ENCODE measurements at places on chromosomes 3 and 15.

- no peak for DNase-seq
- H3K27ac ChIP-seq, result no peak overlapping the region
- no peaks in the 10 kb centered on the region for H3K4me1 ChIP-seq
- no peaks in the 10 kb centered on the region for H3K27me3 ChIP-seq
Measured at GRCh38 chr15:29935296-29936004, 113.2 kb upstream of the TJP1 start.

DNA sequence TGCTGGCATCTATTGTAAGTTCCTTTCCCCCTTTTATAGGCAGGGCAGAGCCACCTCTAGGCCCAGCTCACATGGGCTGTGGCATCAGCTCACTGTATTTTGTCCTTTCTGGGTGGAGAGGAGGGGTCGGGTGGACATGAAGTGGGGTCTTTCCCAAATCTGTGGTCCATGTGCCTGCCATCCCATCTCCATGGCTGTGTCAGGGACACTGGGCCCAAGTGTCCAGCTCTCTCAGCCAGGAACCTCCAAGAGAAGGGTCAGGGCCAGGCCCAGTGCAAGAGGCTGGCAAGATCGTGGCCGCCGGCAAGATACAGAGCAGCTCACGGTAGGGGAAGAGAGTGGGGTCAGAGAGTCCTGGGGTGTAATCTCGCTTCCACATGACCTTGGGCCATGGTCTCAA, 85.3 kb downstream of the PCSK6 start:
- no peak for DNase-seq
- no peaks in the 10 kb centered on the region for H3K27me3 ChIP-seq
- H3K4me3 ChIP-seq, result no peak overlapping the region
- no peaks in the 10 kb centered on the region for H3K4me1 ChIP-seq
- H3K36me3 ChIP-seq, result no peaks in the 10 kb centered on the region

DNA sequence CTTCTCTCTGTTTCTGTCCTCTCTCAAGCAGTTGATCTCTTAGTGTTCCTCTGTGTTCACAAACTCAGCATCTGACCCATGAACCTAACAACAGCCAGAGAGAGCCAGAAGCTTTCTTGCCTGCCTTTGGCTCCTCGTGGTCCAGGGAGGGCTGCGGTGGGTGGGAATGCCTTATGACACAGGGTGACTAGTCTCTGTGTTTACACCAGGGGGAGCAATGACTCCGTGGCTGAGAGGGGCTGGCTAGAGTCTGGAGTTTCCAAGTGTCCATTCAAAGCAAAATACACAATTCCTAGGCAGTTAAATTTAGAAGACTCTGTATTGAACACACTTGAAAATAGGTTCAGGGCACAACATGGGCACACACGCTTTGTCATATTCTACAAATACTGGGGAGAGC, 370.0 kb upstream of the FRG2C start:
- H3K36me3 ChIP-seq, result no peaks in the 10 kb centered on the region
- peak; percentile 66 for DNase-seq
- H3K27me3 ChIP-seq, result no peaks in the 10 kb centered on the region

DNA sequence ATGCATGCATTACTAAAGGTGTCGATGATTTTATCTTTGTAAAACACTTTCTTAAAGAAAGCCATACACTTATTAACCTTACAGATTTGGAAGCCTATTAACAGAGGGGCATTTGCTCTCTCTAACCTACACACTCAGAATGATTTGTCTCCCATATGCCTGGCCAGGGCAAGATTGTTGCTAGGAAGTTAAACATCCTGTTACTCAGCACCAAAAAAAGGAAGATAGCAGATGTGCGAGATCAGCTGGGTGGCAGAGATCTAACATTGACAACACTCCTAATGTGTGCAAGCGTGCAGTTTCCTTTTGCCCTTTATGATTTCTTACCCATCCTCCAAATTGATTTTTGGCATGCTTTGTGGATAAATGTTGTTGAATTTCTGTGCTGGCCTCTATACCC, 73.9 kb upstream of the TMEM108 start:
- no peaks in the 10 kb centered on the region for H3K4me1 ChIP-seq
- no peak overlapping the region for H3K4me3 ChIP-seq
- H3K27me3 ChIP-seq, result no peaks in the 10 kb centered on the region
- H3K36me3 ChIP-seq, result no peaks in the 10 kb centered on the region
- no peak overlapping the region for H3K27ac ChIP-seq

GRCh38 chr15:63909819-63910437, 76.2 kb upstream of the HERC1 start:
- H3K4me1 ChIP-seq, result peaks cover 15% of the 10 kb centered on the region
- H3K4me3 ChIP-seq, result no peak overlapping the region
- peak overlapping the region; percentile 34 for H3K27ac ChIP-seq
- no peaks in the 10 kb centered on the region for H3K27me3 ChIP-seq
- H3K36me3 ChIP-seq, result no peaks in the 10 kb centered on the region
- DNase-seq, result no peak

GRCh38 chr3:37731895-37732294, 129.8 kb upstream of the CTDSPL start:
- no peak for DNase-seq
- H3K4me1 ChIP-seq, result no peaks in the 10 kb centered on the region
- H3K4me3 ChIP-seq, result no peak overlapping the region
- H3K36me3 ChIP-seq, result peaks cover 24% of the 10 kb centered on the region
- no peaks in the 10 kb centered on the region for H3K27me3 ChIP-seq

- H3K27ac ChIP-seq, result no peak overlapping the region
- no peaks in the 10 kb centered on the region for H3K4me1 ChIP-seq
- no peaks in the 10 kb centered on the region for H3K36me3 ChIP-seq
- no peak for DNase-seq
- H3K4me3 ChIP-seq, result no peak overlapping the region
Measured at GRCh38 chr3:148131990-148132638, 565.6 kb upstream of the AGTR1 start.

GRCh38 chr3:51102396-51102795, 282.7 kb upstream of the MANF start:
- no peaks in the 10 kb centered on the region for H3K4me1 ChIP-seq
- no peak overlapping the region for H3K4me3 ChIP-seq
- H3K27me3 ChIP-seq, result no peaks in the 10 kb centered on the region
- no peaks in the 10 kb centered on the region for H3K36me3 ChIP-seq
- H3K27ac ChIP-seq, result no peak overlapping the region

DNA sequence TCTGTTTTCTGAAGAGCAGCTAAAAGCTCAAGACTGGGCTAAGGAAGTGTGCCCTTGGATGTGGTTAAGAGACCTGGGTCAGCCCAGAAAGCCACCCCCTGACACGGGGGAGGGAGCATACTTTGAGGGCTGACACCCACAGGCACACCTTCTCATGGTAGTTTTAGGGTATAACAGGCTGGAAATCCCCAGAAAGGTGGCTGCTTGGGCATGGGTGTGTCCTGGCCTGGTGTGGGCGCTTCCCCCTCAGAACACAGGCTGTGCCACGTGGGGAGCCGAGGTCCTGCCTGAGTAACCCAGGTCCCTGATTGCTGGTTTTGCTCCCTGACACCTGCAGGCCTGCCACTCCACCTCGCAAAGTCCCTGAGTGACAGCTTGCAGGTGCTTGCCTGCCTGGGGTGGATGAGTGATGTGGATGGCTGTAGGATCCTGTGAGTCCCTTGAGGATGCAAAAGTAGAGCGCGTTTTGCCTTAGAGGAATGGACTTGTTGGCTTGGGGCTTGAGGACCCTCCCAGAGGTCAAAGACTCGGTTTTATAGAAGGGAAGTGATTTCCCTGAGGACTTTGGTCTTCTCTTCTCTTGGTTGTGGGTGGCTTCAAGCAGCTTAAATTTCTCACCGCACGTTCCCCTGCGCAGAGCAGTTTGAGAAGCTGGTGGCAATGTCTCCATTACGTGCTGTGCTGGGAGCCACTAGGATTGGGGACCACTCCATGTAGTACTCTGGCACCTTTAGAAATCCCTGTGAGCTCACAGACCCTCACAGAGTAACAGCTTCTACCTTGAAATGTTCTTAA, 94.4 kb downstream of the DNASE1L3 start:
- peaks cover 14% of the 10 kb centered on the region for H3K4me1 ChIP-seq
- H3K27ac ChIP-seq, result peak overlapping the region; percentile 60
- no peaks in the 10 kb centered on the region for H3K27me3 ChIP-seq
- peaks cover 69% of the 10 kb centered on the region for H3K36me3 ChIP-seq
- DNase-seq, result no peak

DNA sequence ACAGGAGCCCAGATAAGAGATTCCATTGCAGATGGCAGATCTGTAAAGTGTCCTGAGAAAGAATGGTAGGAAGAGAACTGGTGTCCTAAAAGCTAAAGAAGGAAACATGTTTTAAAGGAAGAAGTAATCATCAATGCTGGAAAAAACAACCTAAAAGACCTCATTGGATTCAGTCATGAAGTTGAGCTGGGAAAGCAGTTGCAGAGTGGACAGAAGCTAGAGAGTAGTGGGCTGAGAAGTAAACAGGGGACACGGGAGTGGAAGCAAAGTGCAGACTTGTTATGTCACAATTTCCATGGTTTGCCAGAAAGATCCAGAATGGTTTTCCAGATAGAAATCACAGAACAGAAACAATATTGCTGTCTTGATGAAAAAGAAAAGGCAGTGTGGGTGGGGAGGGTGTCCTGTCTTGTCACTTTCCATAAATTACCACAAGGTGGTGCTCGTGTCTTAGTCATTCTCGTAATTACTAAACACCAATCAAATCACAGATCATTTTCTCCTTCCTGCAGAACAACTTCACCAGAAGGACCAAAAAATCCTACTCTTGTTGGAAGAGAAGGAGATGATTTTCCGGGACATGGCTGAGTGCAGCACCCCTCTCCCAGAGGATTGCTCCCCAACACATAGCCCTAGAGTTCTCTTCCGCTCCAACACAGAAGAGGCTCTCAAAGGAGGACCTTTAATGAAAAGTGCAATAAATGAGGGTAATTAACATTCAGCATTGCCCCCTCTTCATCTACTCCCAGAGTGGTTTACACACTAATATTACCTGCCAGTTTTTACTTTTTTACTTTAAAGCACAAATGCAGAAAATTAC, 64.5 kb downstream of the KLHL25 start:
- H3K4me1 ChIP-seq, result peaks cover 3% of the 10 kb centered on the region
- no peak overlapping the region for H3K4me3 ChIP-seq
- peak overlapping the region; percentile 83 for H3K27ac ChIP-seq
- H3K36me3 ChIP-seq, result peaks cover 75% of the 10 kb centered on the region
- no peaks in the 10 kb centered on the region for H3K27me3 ChIP-seq

GRCh38 chr15:52057996-52058395, 39.0 kb downstream of the MAPK6 start:
- H3K4me1 ChIP-seq, result no peaks in the 10 kb centered on the region
- no peak overlapping the region for H3K27ac ChIP-seq
- no peak overlapping the region for H3K4me3 ChIP-seq
- H3K36me3 ChIP-seq, result peaks cover 86% of the 10 kb centered on the region
- no peak for DNase-seq
- H3K27me3 ChIP-seq, result no peaks in the 10 kb centered on the region

- H3K36me3 ChIP-seq, result no peaks in the 10 kb centered on the region
- H3K4me3 ChIP-seq, result no peak overlapping the region
- no peaks in the 10 kb centered on the region for H3K4me1 ChIP-seq
Measured at GRCh38 chr3:153783741-153784480, 337.3 kb upstream of the ARHGEF26 start.
